ENCODE measurements at places on chromosomes 12 and 14.

DNA sequence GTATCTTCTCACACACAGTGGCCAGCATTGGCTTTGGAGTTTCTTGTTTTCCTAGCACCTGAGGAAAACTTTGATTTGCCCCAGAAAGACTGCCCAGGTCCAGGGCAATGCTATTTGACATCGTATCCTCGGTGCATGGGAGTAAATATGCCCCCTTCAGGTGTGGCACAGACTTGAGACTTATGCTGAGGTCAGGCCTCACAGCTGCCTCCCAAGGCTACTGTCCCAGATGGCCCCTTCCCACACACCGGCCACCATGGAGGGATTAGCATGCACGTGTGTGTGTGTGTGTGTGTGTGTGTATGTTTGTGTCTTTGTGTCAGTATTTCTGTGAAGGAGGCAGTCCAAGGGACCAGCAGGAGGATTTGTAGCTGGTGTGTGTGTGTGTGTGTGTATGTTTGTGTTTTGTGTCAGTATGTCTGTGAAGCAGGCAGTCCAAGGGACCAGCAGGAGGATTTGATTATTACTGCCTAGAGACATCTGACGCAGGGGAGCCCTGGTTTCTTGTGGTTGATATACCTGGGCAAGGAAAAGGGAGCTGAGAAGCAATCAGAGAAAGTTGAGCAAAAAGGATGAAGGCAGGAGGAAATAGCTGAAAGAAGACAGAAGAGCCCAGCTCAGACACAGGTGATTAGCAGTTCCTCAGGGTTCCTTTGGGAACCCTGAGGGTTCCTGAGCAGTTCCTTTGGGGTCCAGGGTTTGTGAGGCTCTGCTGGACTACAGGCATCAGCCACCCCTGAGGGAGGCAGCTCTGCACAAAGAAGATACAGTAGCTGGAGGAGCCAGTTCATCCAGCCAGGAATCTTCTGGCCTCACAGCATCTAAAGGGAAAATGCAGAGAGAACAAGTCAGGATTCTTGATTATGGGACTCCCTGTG lies 42.2 kb downstream of the COX16 start:
- no peak for DNase-seq

GRCh38 chr12:31499567-31499966 lies 91.4 kb downstream of the DENND5B start:
- DNase-seq, result no peak

DNA sequence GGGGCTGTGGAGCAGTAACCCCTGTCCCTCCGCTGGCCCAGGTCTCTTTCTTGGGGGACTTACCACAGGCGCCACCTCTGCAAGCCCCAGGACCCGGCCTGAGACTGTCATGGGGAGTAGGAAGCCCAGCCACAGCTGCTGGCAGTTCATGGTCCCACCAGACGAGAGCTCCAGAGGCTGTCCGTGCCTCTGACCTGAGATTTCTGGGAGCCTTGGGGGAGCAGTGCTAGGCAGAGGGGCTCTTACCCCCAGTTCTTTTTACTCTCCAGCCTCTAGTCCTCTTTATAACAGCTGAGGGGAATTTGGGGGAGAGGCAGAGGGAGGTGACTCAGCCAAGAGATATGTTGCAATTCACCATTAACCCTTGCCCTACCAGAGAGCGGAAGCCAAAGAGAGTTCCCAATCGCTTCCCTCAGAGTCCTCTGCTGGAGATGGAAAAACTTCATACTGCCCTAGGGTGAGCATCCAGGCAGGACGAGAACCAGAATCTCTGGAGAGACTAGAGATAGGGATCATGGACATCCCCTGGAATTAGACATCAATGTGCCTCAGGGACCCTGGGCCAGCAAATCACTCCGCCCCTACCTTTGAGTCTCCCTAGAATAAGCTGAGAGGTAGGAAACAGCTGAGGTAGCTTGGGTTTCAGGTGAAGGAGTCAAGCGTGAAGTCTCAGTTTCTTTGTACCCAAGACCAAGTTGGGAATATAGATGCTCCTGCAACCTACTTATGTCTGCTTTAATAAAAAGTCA lies at the start of gene MMP19:
TSS of gene MMP19 (minus strand) at position 256 of the 749 bp plus-strand sequence. CDS start at position 150, 106 bp downstream.
- no peak for DNase-seq

DNA sequence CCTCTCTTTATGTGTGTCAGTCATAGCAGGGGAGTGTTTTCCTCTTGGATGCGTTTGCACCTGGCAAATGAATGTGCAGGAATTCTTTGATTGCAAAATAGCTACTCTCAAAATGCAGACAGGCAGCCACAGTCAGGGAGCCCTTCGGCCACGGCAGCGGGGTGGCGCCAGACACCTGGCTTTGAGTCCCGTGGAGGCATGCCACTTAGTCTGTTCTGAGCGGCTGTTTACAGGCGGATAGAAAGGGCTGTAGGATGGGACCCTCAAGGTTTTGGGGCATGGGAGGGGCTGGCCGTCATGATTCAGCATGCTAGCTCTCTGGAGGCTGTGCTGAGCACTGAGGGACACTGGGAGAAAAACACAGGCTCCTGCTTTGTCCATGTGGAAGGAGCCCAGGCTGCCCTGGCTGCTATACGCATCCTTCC lies 117.1 kb downstream of the SLC25A47 start:
- DNase-seq, result peak; percentile 65

DNA sequence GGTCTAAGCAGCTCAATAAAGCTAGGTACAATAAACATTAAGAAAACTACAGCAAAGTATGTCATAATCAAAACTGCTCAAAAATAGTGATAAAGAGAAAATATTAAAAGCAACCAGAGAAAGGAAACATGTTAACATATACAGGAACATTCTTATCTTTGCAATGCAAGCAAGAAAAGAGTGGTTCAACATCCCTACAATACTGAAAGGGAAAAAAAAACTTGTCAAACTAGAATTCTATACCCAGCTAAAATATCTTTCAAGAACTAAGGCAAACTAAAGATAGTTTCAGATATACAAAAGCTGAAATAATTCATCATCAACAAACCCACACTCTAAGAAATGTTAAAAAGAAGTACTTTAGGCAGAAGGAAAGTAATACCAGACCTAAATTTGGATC lies 134.2 kb downstream of the DPF3 start:
- DNase-seq, result no peak

DNA sequence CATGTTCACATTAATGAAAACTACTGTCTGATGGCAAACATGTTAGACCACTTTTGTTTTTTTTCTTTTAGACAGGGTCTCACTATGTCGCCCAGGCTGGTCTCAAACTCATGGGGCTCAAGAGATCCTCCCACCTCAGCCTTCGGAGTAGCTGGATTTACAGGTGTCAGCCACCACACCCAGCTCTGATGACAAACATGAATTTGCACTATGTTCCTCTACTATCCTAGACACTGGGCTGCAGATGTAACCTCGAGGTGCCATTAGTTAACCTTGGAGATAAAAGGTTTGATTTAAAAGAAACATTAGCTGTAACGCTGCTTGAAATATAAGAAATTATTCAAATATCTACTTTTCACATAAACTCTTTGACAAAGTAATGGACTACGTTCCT lies 8.1 kb downstream of the VPS37B start:
- no peak for DNase-seq

GRCh38 chr12:54128416-54128815 lies 60.4 kb downstream of the SMUG1 start:
- no peak for DNase-seq

DNA sequence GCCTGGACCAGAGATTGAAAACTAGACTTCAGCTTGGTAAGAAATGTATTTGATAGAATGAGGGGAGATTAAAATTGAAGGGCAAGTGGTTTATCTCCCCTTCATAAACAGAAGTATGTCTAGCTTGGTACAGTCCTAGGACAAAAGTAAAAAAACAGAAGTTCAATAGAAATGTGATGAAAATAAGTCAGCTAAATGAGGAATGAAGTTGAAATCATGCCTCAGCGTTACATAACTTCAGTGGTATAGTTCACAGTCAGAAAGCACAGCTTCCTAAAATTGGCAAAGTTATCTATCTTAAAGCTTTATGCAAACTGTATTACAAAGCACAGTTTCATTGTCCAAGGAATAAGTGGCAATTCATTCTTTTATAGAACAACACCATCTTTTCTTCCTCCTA lies 90.2 kb upstream of the SYT10 start:
- no peak for DNase-seq

DNA sequence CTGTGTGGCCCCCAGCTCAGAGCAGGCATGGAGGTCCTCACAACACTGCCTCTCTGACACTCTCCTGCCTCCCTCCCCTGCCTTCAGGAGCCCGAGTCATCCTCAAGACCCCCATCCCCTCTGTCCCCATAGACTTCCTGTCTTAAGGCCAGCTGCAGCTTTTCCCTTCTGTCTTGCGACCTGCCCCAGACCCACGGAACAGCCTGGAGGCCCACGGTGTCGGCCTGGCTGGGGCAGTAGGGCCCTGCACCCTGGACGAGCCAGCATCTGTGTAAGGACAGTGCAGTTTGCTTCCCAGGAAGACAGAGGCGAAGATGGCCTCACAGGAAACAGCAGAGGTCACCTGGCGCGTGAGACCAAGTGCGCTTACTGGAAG lies 9.7 kb downstream of the TEDC1 start:
- DNase-seq, result no peak

GRCh38 chr12:124480469-124481256 lies 86.7 kb downstream of the NCOR2 start:
- DNase-seq, result no peak

GRCh38 chr12:92075425-92075914 lies 70.2 kb downstream of the BTG1 start:
- no peak for DNase-seq

DNA sequence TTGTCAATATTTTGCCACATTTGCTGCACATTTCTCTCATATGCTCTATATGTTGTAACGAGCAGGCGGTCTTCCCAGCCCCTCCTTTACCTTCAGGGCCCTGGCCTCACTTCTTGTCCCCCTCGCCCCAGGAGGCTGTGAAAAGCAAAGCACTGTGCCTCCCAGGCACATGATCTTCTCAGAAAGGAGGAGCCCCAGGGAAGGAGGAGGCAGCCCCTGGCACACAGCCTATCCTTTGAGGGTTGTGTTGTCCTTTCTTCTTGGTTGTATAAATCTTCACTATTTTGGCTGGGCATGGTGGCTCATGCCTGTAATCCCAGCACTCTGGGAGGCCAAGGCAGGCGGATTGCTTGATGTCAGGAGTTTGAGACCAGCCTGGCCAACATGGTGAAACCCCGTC lies 77.0 kb downstream of the PPP2R5C start:
- no peak for DNase-seq

GRCh38 chr12:2482938-2483660 lies 311.7 kb upstream of the FKBP4 start:
- no peak for DNase-seq

DNA sequence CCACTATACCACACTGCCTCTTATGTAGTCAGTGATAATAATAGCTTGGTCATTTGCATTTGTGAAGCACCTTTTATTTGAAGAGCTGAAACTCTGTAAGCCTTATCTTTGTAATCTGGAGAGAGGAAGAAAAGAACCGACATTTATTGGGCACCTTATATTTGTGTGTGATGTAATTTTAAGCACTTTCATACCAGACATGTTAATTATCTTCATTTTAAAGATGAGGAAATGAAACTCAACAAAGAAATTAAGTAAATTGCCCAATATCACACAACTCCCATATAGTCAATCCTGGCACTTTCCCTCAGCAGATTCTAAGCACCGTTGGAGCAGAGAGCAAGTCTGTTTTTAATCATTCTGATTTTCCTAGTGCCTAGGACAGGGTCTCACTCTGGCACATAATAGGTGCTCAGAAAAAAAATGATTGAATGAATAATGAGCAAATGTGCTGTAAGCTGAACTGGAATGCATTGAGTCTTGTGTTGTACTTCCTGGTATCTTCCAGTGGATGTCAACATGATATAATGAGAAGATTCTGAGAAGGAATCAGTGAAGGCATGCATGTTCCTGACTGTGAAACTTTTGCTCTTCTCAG lies 418.9 kb downstream of the ZFP36L1 start:
- no peak for DNase-seq

DNA sequence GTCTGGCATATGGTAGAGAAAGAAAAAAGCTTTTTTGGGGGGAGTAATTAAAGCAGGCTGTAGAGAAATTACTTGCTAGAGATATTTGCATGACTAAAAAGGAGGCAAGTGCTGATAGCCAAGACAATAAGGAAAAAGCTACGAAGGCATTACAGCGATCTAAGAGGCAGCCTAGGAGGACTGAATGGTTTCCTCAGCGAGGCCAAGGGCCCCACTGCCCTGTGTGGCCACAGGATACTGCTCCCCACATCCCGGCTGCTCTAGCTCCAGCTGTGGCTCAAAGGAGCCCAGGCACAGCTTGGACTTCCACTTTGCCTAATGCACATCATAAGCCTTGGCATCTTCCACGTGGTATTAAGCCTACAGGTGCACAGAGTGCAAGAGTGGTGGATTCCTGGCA lies 53.6 kb downstream of the LRRIQ1 start:
- no peak for DNase-seq

GRCh38 chr12:56219840-56220239 lies 1.9 kb downstream of the RNF41 start:
- no peak for DNase-seq

Data from NCI-H2227 treated with DMSO at 0.1 percent for 48 hours (cell line).